ENCODE measurements at places on chromosomes 1 and 21. TPM values are rescaled to one million over a fixed set of nuclear protein-coding genes. Genes with fewer than 3 reads are reported as not detected.

The PLA2G2D gene
- not detected for total RNA-seq

DNA sequence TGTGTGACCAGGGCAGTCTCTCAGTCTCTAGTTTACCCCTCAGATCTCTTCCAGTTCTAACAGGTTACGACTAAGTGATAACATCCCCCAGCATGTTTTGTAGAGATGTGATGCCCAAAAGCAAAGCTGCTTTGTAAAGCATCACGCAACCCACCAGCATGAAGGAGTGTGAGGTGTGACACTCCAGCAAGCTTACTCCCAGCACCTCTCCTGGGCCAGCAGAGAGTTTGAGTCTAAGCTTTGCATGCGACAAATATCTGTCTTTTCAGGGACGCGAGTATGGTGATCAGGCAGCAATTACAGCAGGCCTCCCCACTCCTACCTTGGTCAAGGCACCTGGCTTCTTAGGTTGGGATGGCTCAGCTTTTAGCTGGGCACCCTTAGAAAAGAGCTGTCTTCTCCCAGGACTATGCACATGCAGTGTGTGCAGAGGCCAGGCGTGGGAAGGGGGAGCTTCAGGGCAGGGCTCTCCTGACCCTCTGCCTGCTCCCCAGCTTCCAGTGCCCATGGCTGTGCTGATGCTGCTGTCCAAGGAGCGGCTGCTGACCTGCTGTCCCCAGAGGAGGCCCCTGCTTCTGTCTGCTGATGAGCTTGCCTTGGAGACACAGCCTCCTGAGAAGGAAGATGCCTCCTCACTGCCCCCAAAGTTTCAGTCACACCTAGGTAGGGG, 48.2 kb downstream of the ELK4 start:
- peaks cover 22% of the 10 kb centered on the region for H3K27me3 ChIP-seq
- no peaks in the 10 kb centered on the region for H3K36me3 ChIP-seq
- H3K4me3 ChIP-seq = no peak overlapping the region
- H3K4me1 ChIP-seq = no peaks in the 10 kb centered on the region
- no peak overlapping the region for H3K27ac ChIP-seq

The HES4 gene
- 2.0 TPM for total RNA-seq

GRCh38 chr1:168421399-168422004, 122.3 kb downstream of the XCL2 start:
- H3K4me3 ChIP-seq = no peak overlapping the region
- H3K27ac ChIP-seq = no peak overlapping the region
- H3K4me1 ChIP-seq = no peaks in the 10 kb centered on the region
- DNase-seq = no peak

DNA sequence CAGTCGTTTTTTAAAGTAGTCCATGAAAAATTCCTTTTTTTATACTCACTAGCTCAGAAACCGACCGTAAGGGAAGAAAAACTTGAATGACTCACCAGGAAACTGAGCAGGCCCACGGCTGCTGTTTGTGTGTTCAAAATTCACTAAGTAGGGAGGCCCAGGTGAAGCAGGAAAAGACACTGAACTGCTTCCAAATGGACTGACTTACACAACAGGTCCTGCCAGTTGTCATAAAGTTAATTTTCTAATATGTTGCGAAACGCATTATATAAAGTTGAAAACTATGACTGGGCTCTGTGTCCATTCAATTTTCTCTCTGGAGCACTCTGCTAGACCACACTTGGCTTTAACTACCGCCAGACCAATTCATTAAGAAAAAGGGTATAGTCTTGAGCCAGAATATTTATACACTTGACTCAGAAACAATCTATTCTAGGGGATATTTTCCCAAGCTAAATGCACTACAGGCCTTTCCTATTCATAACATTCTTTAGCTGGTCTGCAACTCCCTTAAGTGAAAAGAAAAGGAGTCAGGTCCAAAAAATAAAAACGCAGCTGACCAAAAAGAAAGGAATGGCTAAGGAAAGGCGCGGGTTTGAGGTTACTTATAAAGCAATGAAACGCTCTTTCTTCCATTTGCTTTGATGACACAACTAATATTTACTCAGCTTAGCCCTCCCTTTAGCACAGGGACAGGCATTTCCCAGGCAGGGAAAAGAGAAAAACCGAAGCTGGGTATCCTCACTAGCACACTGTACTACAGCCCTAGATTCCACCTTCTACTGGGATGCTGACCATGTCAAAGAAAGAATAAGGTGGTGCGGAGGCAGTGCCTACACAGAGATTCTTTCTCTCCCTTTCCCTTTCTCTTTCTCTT, 306.3 kb upstream of the ESRRG start:
- peak overlapping the region; percentile 44 for H3K27ac ChIP-seq
- H3K36me3 ChIP-seq = no peaks in the 10 kb centered on the region
- no peaks in the 10 kb centered on the region for H3K27me3 ChIP-seq
- DNase-seq = peak; percentile 89
- H3K4me1 ChIP-seq = no peaks in the 10 kb centered on the region
- H3K4me3 ChIP-seq = no peak overlapping the region

The RGS4 gene
- 36.5 TPM for total RNA-seq

DNA sequence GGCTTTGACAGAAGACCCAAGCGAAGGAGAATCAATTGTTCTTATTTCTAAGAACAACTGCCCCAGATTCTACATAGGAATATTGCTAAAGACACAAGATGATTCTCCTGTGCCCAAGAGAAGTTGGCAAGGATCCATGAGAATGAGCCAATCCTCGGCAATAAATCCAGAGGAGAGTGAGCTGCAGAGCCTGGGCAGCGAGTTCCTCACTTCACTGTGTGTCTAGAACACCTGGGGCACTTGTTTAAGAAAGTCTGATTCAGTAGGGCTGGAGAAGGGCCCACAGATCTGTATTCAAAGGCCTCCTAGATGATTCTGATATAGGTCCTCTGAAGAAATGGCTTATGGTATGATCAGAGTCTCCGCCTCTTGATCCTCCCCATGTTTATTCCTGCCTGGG, 31.8 kb downstream of the GADD45A start:
- peaks cover 17% of the 10 kb centered on the region for H3K4me1 ChIP-seq
- H3K27ac ChIP-seq = no peak overlapping the region
- H3K4me3 ChIP-seq = no peak overlapping the region
- H3K27me3 ChIP-seq = no peaks in the 10 kb centered on the region
- no peak for DNase-seq

DNA sequence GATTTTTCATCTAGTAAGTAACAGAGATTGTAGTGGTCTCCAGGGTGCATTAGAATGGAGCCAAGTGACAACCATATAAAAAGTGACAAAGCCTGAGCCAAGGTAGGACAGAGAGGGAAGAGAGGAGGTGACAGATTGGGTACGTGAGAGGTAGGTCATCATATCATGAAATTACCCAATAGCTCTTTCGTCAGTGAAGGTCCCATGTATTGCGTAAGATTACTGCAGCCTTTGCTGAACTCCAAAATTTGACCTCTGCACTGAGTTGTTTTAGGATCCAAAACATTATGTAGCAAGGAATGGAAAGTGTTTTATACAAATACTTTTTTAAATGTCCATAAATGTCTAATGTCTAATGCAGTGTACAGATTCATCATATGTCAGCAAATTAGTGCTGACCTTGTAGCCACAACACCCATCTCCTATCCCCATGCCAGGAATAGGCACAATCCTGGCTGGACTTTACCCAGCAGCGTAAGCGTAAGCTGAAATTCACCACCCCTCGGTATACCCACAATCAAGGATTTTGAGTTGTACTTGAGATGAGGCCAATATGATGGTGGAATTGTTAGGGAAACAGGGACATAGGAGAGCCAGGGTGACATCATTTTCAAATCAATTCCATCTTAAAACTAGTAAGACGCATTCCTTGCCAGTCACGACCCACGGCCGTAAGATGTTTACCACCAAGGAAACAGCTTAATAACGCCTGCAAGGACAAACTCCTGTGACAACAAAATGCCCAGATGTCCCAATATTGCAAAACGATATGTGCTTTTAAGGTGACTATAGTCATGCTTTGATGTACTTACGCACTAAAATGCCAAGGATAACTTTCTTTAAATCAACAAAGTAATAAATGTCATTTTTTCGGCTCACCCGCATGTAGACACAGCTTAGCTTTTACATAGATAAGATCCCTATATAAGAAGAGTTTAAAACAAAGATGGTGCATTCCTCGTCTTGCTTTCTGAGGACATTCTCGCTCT, 38.1 kb upstream of the GREM2 start:
- no peak for DNase-seq
- H3K4me3 ChIP-seq = no peak overlapping the region
- H3K36me3 ChIP-seq = no peaks in the 10 kb centered on the region
- H3K27me3 ChIP-seq = no peaks in the 10 kb centered on the region

Measured in fibroblast of lung (primary cell).